ENCODE measurements at places on chromosomes 16 and 17.
A peak's percentile ranks its signal among the peaks of the same experiment; 100 is the strongest.

GRCh38 chr17:76873856-76874255 lies 5.7 kb downstream of the MGAT5B start:
- DNase-seq = no peak

DNA sequence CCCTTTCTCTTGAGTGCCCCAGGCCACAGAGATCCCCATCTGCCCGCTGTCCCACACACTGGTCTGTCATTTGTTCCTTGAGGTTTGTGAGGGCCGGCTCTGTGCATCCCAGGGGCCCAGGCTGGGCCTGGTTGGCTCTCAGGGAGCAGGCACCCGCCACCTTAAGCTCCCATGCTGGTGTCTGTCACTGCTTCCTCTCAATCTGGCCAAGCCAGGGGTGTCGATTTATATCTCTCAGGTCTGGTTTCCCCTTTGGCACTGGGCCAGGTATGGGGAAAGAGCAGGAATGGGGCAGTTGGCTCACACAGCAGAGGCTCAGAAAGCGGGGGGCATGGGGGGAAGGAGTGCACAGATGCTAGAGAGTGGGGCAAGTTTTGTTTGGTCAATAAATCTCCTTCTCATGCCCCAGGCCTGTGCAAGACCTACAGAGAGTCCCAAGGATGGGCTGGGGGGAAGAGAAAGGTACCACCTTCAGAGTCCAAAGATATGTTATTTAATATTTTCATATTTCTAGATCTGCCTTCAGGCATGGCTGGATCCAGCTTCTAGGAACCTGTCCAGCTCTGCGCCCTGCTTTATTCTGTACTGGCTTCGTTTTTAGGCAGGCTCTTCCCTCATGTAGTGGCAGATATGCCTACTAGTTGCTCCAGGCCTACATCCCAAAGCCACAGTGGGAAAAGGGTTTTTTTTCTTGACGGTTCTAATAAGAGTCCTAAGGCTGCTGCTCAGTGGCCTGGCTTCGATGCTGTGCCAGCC lies 34.3 kb downstream of the IL4R start:
- no peak for DNase-seq

DNA sequence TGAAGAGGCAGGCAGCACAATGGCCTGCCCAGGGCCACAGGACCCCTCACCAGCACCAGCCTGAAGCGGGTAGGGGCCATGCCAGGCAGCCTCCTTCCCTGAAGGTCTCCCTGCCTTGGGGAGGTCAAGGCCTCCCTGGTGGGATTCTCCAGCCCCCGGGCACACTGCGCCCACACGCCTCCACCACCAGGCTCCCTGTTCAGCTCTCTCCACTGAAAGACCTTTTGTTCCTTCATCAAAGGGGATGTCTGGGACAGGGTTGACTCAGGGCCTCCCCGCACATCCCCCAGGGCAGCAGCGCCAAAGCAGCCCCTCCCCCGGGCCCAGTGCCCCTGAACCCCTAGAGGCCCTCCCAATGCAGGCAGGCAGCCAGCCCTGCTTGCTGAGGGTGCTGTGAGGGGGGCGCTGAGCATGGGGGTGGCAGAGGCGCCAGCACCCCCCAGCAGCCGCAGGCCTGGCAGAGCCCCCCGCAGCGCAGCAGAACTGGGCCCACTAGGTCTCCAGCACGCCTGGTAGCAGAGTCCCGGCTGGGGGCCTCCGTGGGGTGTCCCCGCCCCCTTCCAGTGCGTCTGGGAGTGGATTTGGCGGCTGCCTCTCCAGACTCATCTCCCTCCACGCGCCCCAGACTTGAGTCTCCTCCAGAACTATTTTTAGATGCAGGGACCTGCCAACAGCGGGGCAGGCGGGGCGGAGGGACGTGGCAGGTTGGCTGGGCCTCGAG lies 13.1 kb downstream of the BCAR1 start:
- DNase-seq = no peak

GRCh38 chr17:7208027-7208571 lies 11.5 kb downstream of the DLG4 start:
- DNase-seq = peak; percentile 57

- no peak for DNase-seq
Observed at GRCh38 chr17:9389111-9389527, 186.5 kb downstream of the STX8 start.

DNA sequence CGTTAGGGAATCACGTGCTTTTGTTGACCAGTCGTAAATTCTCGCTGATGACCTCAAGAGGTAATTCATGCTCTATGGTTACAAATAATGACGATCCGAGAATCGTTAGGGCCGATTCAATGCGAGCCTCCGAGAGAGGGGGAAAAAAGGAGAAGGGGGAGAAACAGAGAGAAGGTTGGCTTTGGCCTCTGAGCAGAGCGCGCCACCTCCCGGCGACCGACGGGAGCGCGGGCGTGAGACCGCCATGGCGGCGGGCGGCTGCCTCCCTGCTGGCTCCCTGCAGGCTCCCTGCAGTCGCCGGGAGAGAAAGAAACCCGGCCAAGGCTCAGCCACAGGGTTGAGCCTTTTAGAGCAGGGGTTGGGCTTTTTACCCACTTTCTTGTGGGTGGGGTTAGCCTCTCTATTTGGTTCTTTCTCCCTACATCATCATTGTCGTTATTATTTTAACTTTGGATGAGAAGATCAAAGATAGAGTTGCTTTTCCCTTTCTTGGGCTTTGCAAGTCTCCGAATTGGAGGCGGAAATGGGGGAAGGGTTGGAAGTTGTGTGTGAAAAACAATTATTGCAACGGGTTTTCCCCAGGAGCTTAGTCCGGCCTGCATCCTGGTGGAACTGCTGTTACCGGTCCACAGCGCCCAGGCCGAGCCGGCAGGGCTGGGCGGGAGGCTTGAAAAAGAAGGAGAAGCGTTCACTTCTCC lies 410 bp upstream of the HOXB5 start:
- DNase-seq = peak; percentile 94

DNA sequence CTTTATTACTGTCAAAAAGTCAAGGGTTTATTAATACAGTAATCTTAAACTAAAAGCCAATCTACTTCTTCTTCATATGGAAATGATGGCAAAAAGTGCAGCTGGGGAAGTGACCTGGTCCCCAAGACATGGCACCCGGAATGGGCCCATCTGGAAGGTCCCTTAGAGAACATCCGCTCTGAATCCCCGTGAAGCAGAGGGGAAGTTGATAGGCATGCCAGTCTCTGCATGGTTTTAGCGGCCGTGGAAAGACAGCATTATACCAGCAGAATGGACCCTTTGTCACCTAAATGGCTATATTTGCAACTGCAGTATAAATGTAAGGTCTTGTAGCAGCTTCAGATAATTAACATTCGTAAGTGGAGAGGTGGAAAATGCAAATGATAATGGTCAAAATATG lies 32.4 kb downstream of the COTL1 start:
- no peak for DNase-seq

GRCh38 chr16:30005341-30006094 lies 5.3 kb downstream of the DOC2A start:
- DNase-seq = peak; percentile 55

DNA sequence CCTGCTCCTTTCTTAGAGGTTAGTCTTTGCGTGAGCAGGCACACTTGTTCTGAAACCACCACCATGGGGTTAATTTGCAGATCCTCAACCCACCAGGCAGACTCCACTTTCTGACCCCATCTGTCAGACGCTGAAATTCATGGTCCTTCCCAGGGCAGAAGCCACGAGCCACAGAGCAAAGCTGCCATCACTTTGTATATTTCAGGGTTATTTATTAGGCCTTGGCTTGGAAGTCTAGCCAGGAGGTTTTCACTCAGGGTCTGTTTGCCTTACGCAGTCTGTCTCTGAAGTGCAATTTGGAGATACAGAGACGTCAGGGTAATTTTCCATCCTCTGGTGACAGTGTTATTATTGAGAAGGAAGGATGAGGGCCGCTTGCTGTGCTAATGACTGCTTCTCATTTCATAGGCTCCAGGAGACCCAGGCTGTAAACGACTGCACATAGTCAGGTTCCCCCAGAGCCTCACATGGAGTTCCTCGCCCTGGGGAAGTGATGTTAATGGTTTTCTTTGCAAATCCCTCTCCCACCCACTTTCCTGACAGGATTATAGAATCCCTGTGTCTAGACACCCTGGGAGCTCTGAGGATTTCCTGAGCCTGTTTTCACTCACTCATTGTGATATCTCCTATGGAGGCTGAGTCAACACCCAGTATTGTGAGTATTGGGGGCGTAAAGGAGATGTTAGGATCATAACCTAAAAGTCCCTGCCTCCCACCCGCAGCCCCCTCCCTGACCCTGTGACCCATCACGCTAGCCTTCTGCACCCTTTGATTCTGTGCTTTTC lies 269.0 kb downstream of the ABCC12 start:
- peak; percentile 47 for DNase-seq

DNA sequence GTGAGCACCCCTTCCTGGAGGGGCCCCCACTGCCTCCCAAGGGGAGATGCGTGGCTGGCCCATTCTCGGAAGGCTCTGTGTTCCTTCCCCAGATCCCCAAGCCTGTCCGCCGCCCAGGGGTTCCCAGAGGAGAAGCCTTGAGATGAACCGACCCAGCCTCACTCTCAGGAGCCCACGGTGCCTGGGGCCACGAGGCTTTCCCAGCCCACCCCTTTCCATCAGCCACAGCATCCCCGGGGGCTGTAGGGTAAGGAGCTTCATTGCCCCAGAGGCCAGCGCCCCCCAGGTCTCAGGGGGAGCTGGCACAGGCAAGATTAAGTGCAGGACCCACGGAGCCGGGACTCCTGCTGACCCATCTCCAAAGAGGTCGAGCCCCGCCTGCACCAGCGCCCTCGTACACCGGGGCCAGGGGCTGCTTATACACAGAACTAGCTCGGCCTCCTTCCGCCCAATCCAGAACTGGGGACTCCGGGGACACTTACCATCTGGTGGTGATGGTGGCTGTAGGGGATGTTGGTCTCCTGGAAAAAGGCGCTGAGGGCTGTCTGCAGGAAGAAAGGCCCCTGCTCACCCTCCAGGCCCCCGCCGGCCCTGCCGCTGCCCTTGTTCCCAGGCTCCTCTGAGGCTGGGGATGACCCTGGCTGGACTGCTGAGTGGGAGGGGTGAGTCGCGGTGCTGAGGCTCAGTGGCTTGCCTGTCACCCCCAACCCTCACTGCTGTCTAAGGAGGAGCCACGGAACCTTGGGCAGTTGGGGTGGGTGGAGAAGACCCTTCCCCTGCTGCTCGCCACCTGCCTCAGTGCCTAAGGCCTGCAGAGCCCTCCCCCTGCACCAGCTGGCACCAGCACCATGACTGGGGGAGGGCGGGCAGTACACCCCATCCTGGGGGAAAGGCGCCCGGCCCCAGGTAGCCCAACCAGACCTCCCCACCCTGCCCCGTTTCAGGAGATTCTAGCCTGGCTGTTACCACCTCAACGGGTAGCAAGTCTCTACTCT lies 4.4 kb downstream of the UBALD1 start:
- no peak for DNase-seq

GRCh38 chr16:69319826-69320739 lies 8.9 kb downstream of the VPS4A start:
- no peak for DNase-seq

DNA sequence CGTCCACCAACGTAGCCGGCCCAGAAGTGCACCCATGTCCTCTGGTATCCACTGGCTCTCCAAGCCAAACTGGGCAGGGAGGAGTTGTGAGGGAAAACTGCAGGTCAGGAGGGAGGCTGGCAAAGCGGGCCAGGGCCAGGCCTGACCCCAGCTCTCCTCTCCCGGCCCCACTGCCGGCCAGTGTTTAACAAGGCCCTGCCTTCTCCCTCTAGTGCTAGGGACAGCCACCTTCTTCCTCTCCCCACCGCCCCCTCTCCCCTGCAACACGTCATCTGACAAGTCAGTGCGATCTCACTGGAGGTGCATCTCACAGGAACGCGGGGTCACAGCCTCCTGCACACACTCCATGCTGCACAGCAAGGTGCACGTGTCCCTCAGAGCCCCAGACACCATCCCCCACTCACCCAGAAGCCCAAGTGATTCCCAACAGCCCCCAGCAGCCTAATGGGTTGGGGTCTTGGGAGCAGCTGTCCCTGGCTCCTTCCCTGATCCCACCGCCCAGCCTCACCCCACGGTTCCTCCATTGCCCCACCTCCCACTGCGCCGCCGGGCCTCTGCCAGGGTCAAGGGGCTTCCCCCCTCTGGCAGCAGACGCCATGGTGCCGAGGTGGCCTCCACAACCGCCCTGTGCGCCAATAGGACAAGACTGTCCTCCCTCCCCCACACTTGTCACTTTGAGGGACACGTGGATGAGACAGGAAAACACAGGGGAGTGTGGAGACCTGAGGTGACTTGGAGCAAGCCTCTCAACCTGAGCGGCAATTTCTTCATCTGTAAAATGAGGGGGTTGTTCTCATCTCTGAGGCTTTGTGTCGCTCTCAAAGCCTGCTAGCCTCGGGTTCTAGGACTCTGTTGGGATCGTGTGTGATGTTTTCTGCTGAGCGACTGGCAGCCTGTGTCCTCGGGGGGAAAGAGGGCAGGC lies 1.1 kb upstream of the ACE start:
- DNase-seq = no peak

- DNase-seq = no peak
Observed at GRCh38 chr16:354971-355461, 2.5 kb upstream of the AXIN1 start.

GRCh38 chr16:4194661-4195060 lies 47.2 kb downstream of the SRL start:
- DNase-seq = no peak

DNA sequence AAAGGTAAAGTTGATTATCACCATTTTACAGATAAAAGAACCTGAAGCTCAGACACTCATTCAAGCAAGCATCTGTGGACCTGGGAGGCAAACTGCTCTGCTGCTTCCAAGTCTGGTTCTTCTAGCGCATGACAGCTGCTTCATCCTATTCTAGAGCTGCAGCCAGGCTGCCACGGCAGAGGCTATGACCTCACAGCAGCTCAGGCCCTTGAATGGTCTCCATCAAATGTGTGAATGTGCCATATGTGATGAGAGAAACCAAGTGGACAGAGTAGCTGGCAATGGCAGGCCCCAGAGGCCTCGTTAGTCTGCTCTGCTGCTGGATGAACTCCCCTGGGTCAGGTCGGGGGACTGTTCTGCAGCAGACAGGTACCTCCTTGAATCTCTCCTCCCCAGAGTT lies 30.7 kb upstream of the FOXJ1 start:
- DNase-seq = no peak

DNA sequence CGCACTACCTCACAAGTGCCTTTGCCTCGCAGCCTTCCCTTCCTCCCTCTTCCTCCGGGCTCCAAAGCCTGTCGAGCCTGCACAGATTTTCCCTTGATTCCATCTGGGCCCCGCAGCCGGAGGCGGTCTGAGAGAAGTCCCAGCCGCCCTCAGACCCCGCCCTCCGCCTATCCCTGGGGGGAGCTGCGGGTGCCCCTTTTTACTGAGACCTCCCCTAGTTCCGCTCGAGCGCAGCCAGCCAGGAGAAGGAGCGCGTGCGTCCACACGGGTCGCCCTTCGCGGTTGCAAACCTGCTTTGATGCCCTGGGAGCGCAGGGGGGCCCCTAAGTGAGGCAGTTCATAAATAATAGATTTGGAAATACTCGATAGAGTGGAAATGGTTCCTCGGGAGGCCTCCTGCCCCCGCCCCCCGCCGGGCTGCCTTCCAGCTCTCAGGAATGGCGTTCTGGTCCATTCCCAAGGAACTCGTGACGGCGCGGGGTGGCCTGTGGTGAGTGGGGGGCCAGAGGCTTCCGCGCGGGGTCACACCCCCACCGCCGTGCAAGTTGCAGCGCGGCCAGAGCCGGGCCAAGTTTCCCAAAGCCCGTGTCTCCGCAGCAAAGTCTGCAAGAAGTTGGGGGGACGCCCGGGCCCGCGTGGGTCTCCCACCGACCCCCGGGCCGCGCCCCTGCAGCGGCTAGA lies 610 bp downstream of the C16orf74 start:
- DNase-seq = peak; percentile 48

- no peak for DNase-seq
Observed at GRCh38 chr17:81927152-81927652, 333 bp downstream of the MAFG start.

Data from nephron progenitor cell (in vitro differentiated cells).